ENCODE measurements at places on chromosomes 7 and 10.

DNA sequence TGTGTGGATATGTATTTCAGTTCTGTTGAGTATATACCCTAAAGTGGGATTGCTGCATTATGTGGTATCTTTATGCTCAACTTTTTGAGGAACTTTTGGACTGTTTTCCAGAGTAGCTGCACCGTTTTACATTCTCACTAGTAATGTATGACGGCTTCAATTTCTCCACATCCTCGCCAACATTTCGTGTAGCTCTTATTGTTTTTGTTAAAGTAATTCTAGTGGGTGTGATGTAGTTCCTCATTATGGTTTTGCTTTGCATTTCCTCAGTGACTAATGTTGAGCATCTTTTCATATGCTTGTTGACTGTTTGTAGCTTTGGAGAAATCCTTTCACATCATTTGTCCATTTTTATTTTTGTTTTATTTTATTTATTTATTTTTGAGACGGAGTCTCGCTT, 4.5 kb downstream of the STMP1 start:
- DNase-seq = no peak
- H3K27me3 ChIP-seq = no peaks in the 10 kb centered on the region
- H3K4me1 ChIP-seq = peaks cover 71% of the 10 kb centered on the region
- no peak overlapping the region for H3K4me3 ChIP-seq
- H3K27ac ChIP-seq = no peak overlapping the region

GRCh38 chr10:78335371-78335690, 301.7 kb downstream of the RPS24 start:
- H3K4me1 ChIP-seq = no peaks in the 10 kb centered on the region
- DNase-seq = no peak
- no peak overlapping the region for H3K27ac ChIP-seq
- H3K27me3 ChIP-seq = peaks cover 8% of the 10 kb centered on the region

GRCh38 chr7:445563-446288, 73.9 kb downstream of the PDGFA start:
- no peak overlapping the region for H3K4me3 ChIP-seq
- no peaks in the 10 kb centered on the region for H3K27me3 ChIP-seq
- no peak for DNase-seq
- peaks cover 2% of the 10 kb centered on the region for H3K4me1 ChIP-seq
- no peak overlapping the region for H3K27ac ChIP-seq

- no peak overlapping the region for H3K27ac ChIP-seq
- no peaks in the 10 kb centered on the region for H3K4me1 ChIP-seq
- no peak overlapping the region for H3K4me3 ChIP-seq
- no peaks in the 10 kb centered on the region for H3K36me3 ChIP-seq
- no peak for DNase-seq
Observed at GRCh38 chr10:88471899-88472298, 111.2 kb downstream of the RNLS start.

GRCh38 chr7:54242776-54243175, 299.4 kb upstream of the VSTM2A start:
- H3K4me3 ChIP-seq = no peak overlapping the region
- no peaks in the 10 kb centered on the region for H3K27me3 ChIP-seq
- H3K36me3 ChIP-seq = no peaks in the 10 kb centered on the region
- no peaks in the 10 kb centered on the region for H3K4me1 ChIP-seq
- no peak for DNase-seq

GRCh38 chr10:122617476-122618270, 57.1 kb downstream of the DMBT1 start:
- no peak overlapping the region for H3K4me3 ChIP-seq
- H3K36me3 ChIP-seq = no peaks in the 10 kb centered on the region
- no peak for DNase-seq

GRCh38 chr7:74606909-74607510, 50.5 kb upstream of the GTF2I start:
- H3K4me3 ChIP-seq = peak overlapping the region; percentile 54
- H3K27ac ChIP-seq = no peak overlapping the region
- peaks cover 3% of the 10 kb centered on the region for H3K27me3 ChIP-seq
- H3K4me1 ChIP-seq = peaks cover 15% of the 10 kb centered on the region

GRCh38 chr10:120382360-120382759, 74.7 kb upstream of the PLPP4 start:
- no peaks in the 10 kb centered on the region for H3K36me3 ChIP-seq
- no peak for DNase-seq
- H3K4me1 ChIP-seq = no peaks in the 10 kb centered on the region
- no peak overlapping the region for H3K27ac ChIP-seq
- peaks cover 2% of the 10 kb centered on the region for H3K27me3 ChIP-seq

DNA sequence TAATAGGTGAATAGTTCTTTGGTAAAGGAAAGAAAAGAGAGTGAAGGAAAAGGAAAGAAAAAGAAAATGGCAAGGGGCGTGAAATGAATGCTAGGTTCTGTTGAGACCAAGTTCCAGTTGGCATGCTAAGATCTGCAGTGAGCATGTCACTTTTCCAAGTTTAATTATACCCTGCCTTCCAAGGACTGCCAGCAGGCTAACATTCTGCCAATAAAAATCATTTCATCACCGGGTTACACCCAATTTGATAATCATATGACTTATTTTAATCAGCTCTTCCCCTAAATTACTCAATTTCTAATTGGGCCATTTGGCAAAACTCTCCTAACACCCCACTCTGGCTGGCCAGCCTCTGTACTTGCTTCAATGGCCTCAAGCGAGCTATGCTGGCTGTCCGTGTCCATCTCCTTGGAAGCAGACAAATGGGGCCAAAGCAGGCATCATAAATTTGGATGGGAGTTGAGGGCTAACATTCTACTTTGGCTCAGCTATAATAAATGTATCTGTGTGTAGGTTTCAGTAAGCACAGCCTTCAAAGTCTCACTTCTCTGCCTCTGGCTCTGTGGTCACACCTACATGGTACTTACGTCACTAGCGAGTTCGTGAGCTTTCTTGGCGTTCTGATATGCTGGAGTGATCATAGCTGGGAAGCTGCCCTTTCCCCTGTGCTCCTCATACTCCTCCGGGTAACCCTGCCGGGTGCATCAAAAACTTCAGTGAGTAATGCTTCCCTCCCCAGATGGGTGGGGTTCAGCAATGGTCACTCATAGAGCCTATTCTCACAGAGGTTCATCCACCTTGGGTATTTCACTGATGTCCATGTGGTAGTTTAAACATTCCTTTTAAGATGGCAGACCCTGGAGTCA, 17.3 kb downstream of the NRAP start:
- no peak overlapping the region for H3K27ac ChIP-seq
- peaks cover 34% of the 10 kb centered on the region for H3K27me3 ChIP-seq
- H3K36me3 ChIP-seq = no peaks in the 10 kb centered on the region
- peaks cover 7% of the 10 kb centered on the region for H3K4me1 ChIP-seq

GRCh38 chr7:16417906-16418305, 3.4 kb downstream of the CRPPA start:
- H3K27ac ChIP-seq = no peak overlapping the region
- no peak for DNase-seq
- no peaks in the 10 kb centered on the region for H3K27me3 ChIP-seq
- peaks cover 2% of the 10 kb centered on the region for H3K36me3 ChIP-seq

GRCh38 chr7:106731646-106732444, 70.9 kb upstream of the CCDC71L start:
- H3K36me3 ChIP-seq = no peaks in the 10 kb centered on the region
- H3K27me3 ChIP-seq = no peaks in the 10 kb centered on the region
- H3K4me1 ChIP-seq = peaks cover 64% of the 10 kb centered on the region
- H3K4me3 ChIP-seq = no peak overlapping the region
- no peak for DNase-seq
- peak overlapping the region; percentile 53 for H3K27ac ChIP-seq

DNA sequence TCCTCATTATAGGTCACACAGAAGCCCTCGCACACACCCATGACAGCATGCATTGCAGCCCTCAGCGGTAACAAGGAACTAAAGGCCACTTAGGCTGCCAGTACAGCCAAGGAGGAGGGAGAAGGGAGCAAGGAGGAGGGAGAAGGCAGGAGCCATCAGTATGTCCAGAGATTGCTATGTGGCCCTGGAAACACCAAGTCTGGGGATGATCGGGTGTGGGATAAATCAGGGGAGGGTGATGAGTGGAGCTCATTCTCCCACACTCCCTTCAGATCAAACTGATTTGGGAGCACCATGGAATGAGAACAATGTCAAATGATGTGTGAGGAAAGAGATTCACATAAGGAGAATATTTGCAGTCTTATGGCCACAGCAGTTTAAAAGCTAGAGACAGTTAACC, 350.9 kb downstream of the TNS3 start:
- no peak for DNase-seq
- peaks cover 10% of the 10 kb centered on the region for H3K27me3 ChIP-seq
- H3K27ac ChIP-seq = no peak overlapping the region
- H3K36me3 ChIP-seq = no peaks in the 10 kb centered on the region

DNA sequence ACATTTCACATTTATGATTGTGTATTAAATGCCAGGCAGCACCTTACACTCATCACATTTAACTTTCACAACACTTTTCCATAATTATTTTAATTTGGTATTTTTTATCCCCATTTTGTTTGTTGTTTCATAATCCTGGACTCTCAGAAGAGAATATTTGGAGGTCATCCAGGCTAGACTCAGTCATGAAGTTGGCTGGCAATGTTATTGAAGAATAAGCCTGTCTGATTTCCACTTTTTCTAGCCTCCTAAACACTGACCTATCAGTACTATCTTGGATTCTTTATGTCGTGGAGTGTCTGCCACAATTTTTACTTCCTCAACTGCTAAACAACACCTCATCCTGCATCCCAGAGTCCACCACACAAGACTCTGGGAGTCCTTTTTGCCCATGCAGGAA, 372.3 kb upstream of the NRP1 start:
- H3K4me1 ChIP-seq = no peaks in the 10 kb centered on the region
- no peak overlapping the region for H3K27ac ChIP-seq
- H3K4me3 ChIP-seq = no peak overlapping the region
- H3K36me3 ChIP-seq = no peaks in the 10 kb centered on the region
- DNase-seq = no peak
- peaks cover 28% of the 10 kb centered on the region for H3K27me3 ChIP-seq

DNA sequence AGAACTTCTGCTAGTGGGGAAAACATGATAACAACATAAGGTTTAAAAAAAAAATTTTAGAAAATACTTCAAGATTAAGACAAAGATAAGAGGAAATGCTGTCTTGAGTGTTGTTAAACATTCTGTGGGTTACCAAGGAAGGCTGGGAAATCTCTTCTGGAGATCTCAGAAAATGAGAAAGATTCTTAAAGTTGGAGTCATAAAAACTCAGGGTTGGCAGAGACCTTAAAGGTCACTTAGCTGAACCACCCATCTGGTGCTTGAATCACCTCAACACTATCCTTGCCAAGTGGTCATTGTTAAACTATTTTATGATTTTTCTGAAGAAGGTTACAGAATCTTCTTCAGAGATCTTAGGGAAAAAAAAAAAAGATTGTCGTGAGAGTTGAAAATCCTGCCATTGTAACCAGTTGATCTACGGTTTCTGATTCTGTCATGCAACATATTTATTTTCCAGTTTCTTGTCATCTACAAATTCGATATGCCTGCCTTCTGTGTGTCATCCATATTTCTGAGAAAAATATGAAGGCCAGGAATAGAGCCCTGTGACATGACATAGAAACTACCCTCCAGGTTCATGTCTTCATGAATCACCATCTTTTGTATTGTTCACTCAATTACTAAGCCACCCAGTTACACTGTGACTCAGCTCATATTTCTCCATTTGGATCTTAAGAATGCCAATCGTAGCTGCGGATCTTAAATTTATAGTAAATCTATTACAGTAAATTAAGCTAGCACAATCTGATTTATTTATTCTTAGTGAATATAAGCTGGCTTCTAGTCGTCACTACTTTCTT, 179.2 kb downstream of the ST7 start:
- no peaks in the 10 kb centered on the region for H3K27me3 ChIP-seq
- H3K4me3 ChIP-seq = no peak overlapping the region
- H3K27ac ChIP-seq = peak overlapping the region; percentile 81
- H3K36me3 ChIP-seq = peaks cover 21% of the 10 kb centered on the region
- DNase-seq = no peak

DNA sequence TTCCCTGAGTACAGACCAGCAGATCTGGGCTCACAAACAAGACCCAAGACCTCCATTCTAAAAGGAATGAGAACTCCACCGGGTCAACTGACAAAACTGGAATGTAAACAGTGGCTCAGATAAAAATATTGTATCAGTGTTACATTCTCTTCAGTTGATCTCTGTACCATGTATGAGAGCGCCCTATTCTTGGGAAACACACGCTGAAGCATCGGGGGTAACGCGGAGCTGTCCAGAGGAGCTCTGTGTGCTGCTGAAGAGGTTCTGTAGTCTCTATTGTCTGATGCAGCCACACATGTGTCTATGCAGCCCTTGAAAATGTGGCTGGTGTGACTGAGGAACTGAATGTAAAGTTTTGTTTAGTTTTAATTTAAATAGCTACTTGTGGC, 39.7 kb downstream of the HIPK2 start:
- no peaks in the 10 kb centered on the region for H3K27me3 ChIP-seq
- H3K4me1 ChIP-seq = peaks cover 64% of the 10 kb centered on the region
- DNase-seq = no peak
- no peak overlapping the region for H3K4me3 ChIP-seq
- H3K27ac ChIP-seq = peak overlapping the region; percentile 87

DNA sequence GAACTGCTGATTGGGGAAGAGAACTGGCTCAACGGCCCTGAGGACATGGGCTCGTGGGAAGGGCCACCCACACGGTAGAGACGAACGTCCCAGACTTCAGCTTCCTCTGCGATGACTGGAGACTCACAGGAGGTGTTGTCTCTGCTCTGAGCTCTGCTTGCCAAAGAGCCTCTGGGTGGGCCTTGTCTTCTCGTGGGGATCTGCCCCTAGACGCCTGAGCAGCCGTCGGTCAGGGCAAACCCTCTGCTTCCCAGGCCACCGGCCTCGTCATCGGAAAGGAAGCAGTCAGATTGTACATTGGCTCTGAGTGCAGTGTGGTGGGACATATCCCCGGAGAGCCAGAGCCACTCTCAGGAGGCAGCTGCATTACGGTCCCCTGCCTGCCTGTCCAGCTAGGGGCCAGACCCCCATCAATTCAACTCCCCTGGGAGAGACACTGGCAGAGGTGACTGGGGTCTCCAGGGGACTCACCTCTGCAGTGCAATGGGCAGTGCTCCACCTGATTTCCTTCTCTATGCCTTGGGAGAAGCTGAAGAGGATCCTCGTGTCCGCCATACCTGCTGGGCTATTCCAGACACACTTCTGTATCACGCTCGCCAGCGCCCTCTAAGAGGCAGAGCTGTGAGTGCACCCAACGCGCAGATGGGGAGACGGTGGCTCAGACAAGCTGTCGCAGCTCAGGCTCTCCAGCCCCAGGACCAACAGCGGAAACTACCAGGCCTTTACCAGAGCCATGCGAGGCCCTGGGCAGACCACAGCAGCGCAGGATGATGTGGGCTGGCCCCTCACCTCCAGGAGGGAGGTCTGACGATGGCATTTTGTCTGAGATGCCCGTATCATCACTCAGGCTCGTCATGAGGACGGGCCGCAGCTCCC, 227.4 kb downstream of the TCERG1L start:
- no peak overlapping the region for H3K27ac ChIP-seq
- no peak for DNase-seq
- no peaks in the 10 kb centered on the region for H3K36me3 ChIP-seq

GRCh38 chr7:46174196-46174580, 253.1 kb upstream of the IGFBP3 start:
- H3K27ac ChIP-seq = no peak overlapping the region
- H3K4me3 ChIP-seq = no peak overlapping the region
- no peaks in the 10 kb centered on the region for H3K4me1 ChIP-seq
- H3K36me3 ChIP-seq = no peaks in the 10 kb centered on the region
- H3K27me3 ChIP-seq = no peaks in the 10 kb centered on the region
- no peak for DNase-seq

- H3K27me3 ChIP-seq = no peaks in the 10 kb centered on the region
- peaks cover 26% of the 10 kb centered on the region for H3K4me1 ChIP-seq
- H3K27ac ChIP-seq = no peak overlapping the region
- H3K4me3 ChIP-seq = no peak overlapping the region
Observed at GRCh38 chr10:79269443-79269842, 77.8 kb upstream of the PPIF start.

Data from activated T-cell treated with anti-CD3 and anti-CD28 coated beads, Interleukin-2, amount 50 U/mL, for 24 hours (primary cell).